ENCODE measurements at places on chromosomes 2 and 18. TPM values are rescaled to one million over a fixed set of nuclear protein-coding genes. Genes with fewer than 3 reads are reported as not detected.

DNA sequence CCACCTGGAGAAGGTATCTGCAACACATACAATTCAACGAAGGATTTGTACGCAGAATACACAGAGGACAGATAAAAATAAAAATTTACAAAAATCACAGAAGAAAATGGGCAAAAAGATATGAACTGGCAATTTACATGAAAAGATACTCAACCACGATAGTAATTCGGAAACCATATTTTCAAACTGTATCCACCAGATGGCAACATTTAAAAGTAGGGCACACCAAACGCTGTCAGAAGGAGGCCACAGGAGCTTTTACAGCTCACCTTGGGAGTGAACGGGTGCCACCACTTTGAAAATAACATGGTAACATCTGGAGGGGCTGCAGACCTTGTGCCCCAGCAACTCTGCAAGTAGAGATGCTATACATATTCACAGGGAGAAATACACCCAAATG is 9.8 kb downstream of the KIF1A start:
- DNase-seq: no peak

DNAJC5G gene
- total RNA-seq: not detected

RMND5A gene
- 74.5 TPM for total RNA-seq

DNA sequence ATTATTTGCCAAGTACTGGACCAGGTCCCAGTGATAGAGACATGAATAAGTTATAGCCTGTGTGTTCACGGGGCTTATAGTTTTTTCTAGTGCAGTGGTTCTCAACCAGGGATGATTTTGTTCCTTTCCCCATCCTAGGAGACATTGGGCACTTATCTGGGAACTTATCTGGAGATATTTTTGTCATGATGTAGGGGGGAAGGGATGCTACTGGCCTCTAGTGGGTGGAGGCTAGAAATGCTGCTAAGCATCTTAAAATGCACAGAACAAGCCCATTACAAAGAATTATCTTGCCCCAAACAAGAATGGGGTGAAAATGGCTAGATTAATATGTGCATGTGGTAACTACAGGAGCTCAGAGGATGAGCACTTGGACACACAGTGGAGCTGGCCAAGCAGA is 75.2 kb downstream of the KLHL29 start:
- no peak for DNase-seq

GALNT3 gene
- 0.65 TPM for total RNA-seq

DNA sequence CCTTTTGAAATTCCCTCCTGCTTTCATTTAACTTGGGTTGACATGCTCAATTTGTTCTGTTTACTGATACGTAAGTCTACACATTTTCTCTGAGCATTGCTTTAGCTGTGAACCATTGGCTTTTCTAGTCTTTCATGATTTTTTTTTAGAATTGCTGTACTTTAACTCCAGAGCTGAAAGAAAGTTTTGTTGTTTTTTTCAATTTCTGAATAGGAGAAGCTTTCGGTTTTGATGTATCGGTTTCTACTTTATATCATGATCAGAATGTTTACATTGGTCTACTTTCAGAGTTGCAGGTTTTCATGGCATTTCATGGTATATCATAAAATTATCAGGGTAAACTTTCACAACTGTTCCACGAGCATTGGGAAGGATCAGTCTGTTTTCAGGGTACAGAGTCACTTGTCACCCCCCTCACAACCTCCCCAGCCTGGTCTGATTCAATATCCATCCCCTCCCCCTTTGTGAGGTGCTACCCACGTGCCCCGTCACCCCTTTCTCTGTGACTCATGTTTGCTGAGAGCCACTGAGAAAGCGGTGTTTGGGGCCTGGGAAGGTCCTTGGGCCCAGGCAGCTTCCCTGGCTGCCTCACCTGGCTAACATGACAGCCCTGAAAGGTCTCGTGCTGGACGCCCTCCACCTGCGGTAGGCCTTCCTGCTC is 7.0 kb downstream of the ASTL start:
- no peak for DNase-seq

GRCh38 chr2:4827836-4828235 is 864.3 kb upstream of the SOX11 start:
- DNase-seq: no peak

DNA sequence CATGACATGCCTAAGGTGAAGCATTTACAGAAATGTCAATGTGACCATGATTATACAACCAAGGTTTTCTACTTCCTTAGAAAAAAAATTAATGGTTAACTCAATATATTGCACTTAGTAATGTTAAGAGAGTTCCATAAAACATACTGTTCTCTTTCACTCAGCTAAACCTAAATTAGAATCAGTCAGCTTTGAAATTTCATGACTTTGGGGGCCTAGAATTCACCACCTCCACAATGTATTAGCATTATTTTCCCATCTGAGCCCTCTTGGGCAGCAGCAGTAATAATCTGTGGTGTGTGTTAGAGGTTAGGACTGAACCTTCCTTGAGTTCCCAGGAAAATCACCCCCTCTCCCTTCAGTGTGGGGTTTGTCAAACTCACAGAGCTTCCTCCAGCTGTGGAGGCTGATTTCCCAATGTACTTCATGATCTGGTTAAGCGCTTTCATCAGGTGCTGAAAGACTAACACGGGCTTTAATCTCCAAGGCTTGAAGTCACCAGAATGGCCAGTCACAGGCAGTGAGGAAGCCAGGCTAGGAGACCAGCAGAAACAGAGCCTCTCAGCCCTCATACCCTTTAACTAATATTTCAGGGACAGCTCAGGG is 7.1 kb upstream of the UPP2 start:
- DNase-seq: no peak

DOK6 gene
- total RNA-seq: 0.43 TPM

B4GALT6 gene
- total RNA-seq: 11.2 TPM

PLEKHH2 gene
- total RNA-seq: 11.2 TPM

- DNase-seq: no peak
Measured at GRCh38 chr2:168574856-168575630, 119.0 kb downstream of the CERS6 start.

DNA sequence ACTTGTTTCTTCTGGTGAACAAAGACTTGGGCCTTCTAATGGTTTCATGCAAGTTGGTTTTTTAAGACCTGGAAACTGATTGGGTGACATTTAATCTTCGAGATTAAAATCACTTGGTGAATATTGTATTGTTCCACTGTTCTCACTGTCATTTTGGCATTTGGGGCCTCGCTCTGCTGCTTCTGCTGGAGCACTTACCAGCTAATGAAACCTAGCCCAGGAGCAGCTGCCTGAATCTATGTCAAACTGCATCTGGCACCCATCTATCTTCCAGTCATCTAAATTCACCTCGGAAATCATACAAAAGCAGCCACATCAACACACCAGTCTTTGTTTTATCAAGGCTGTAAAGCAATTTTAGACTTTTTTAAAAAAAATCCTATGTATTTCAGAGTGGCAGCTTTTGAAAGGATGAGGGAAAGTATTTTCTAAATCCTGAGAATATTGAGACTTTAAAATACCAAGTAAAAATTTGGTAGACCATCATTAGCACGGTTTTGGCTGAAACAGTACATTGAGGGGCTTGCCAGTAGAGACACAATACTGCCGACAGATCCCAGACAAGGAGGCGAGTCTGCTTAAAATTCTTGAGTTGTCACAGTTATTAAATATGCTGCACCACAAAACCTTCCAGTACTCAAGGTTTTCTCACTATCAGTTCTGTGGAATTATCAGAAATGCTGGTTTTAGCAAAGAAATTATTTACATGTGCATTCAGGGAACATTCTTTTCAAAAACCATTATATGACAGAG is 26.1 kb upstream of the SERTAD2 start:
- no peak for DNase-seq

DSG2 gene
- 50.5 TPM for total RNA-seq

- DNase-seq: no peak
Measured at GRCh38 chr2:122193622-122194021, 438.2 kb downstream of the TSN start.
